NCI-H2081 (cell line): ENCODE measurements at places on chromosomes 2 and 18.

DNA sequence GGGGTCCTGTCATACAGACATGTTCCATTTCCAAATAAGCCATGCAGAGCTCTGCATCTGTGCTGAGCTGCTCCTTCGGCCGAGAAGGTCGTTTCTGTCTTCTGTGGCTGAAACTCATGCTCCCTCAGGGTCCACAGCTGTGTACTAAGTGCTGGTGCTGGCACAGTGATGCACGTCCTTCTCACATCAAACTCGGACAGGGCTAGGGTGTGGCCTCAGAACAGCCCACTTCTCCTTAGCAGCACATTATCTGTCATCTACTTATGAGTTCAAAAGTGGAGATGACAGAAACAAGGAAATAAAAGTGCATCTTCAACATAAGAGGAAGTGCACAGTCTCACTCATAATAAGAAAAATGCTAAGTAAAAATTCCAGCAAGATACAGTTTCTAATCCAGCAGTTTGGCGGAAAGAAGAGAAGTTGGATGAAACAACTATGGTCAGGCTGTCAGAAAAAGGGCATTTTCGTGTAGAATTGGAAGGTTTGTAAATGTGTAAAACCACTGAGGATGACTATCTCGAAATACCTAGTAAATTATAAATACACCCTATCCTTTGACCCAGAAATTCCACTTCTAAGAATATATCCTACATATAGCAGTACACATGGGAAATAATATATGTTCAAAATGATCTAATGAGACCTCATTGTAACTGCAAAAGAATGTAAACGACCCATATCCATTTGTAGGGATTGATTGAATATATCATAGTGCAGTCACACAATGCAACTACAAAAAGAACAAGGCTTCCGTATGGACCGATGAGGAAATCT lies 53.7 kb upstream of the APCDD1 start:
- no peak for DNase-seq

DNA sequence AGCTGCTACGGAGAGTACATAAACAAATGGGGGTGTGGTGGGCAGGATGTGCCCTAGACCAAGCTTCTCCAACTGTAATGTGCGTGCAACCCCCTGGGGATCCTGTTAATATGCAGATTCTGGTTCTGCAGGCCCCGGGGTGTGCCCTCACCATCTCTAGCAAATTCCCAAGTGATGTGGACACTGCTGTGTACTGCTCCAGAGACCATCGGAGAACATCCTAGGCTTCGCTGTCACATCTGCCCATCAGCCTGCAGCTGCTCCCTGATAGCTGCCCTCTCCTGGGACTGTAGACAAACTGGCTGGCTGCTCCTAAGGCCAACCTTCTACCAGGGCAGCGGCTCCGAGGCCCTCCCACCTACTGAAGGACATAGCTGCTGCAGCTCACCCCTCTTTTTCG lies 3.2 kb downstream of the HS1BP3 start:
- DNase-seq, result no peak

DNA sequence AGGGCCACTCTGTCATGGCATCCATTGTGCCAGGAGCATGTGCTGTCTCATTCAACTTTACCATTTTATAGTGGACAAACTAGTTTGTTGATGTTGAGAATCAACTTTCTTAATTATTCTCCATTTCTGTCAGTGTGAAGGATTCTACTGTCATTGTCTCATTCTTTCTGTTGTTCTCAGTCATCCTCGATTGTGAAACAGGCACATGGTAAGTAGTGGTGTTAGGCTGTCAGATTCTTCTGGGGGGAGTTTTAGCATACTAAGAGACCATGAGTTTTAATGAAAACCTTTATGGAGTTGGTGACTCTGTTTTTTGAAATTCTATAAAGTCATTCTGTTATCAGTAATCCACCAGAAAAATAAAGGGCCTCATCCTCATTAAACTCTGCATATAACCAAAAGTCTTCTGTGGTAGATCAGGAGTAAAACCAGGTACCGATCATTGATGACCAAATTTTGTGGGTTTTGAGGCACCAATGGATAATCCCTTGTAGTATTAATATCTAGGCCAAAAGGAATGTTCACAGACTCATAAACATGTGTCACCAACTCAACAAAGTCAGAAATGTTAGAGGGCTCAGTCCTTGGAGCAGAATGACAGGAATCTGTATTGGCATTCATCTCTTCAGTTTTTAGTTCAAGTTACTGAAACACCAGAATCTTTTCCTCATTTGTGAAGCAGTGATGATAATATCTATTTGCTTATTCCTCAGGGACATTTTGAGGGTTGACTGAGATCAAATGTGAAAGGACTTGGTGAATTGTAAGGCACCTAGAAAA lies 73.2 kb downstream of the CERS6 start:
- DNase-seq, result no peak

GRCh38 chr2:168683996-168684395 lies 118.4 kb upstream of the NOSTRIN start:
- no peak for DNase-seq

DNA sequence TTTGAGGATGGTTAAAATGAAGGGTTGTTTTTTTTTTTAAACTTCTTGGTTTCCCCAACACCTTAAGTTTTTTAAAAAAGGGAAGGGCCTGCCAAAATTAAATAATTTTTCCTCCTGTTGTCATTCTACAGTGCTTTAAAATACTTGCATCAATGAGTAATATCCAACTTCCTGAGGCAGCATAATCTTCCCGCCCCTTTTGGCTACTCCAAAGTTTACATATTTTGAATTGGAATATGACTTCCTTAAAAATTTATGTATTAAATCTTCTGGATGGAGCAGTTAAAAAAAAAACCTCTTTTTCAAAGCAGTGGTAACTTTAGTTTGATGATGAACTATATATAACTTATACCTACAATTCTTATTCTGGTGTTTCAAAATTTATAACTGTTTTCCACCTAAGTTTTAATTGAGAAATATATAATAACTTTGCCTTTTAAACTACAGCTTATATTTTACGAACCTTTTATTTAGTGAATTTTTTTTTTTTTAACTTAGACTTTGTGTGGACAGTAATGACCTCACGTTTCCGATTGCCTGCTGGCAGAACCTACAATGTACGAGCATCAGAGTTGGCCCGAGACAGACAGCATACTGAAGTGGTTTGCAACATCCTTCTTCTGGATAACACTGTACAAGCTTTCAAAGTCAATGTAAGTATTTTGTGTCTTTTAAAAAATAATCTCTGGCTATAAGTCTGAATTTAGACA lies 49.8 kb downstream of the PTPN4 start:
- no peak for DNase-seq

- no peak for DNase-seq
These were observed 28.7 kb downstream of the ACAA2 start for GRCh38 chr18:49784427-49785185.

DNA sequence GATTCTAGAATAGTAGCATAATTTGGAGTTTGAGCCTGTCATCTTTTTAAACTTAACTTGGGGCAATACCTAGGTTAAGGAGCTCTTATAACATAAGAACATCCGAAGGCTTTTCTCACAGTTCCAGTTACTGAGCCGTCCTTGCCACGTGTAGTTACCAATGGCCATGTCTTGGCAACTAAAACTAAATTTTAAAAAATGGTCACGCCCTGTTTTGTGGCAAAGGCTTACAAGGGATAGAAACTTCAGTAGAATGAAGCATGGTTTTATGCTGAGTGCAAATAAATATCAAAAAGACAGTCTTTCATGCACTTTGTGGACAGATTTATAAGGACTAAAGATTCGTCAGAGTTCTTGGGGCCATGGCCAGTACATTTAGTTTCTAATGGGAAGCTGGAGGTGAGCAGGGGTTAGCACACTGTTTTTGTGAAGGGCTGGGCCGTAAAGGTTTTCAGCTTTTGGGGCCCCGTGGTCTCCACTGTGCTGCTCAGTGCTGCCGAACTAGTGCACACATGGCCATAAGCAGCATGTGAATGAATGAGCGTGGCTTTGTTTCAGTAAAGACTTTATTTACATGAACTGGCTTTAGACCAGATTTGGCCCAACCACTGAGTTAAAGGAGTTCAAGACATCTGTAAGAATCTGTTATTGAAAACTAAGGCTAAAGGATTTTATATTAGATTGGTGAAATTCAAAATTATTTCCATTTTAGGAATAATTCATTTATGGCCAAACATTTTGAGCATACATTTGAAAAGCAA lies 41.1 kb downstream of the GRHL1 start:
- DNase-seq, result no peak

GRCh38 chr2:36173760-36174404 lies 181.7 kb upstream of the CRIM1 start:
- DNase-seq, result no peak

DNA sequence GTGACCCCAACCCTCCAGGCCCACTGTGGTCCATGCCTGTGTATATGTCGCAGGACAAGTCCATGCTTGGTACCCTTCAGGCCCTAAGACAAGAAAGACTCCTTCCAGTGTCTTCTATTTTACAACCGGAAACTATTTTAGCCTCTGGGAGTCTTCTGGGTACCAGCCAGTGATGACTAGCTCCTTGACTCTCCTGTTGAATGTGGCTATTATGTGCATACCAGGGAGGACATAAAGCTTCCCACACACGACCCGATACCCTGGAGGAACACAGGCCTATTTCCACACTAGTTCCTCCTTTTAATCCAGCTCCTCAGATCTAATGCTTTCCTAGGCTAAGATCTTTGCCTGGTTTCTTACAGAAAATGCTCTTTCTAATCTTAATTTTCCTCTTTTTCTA lies 178.1 kb downstream of the NCKAP5 start:
- DNase-seq, result no peak

- no peak for DNase-seq
These were observed 71.7 kb upstream of the SIX3 start for GRCh38 chr2:44869761-44870160.

GRCh38 chr2:28117104-28117596 lies 226.6 kb downstream of the BABAM2 start:
- DNase-seq, result no peak

DNA sequence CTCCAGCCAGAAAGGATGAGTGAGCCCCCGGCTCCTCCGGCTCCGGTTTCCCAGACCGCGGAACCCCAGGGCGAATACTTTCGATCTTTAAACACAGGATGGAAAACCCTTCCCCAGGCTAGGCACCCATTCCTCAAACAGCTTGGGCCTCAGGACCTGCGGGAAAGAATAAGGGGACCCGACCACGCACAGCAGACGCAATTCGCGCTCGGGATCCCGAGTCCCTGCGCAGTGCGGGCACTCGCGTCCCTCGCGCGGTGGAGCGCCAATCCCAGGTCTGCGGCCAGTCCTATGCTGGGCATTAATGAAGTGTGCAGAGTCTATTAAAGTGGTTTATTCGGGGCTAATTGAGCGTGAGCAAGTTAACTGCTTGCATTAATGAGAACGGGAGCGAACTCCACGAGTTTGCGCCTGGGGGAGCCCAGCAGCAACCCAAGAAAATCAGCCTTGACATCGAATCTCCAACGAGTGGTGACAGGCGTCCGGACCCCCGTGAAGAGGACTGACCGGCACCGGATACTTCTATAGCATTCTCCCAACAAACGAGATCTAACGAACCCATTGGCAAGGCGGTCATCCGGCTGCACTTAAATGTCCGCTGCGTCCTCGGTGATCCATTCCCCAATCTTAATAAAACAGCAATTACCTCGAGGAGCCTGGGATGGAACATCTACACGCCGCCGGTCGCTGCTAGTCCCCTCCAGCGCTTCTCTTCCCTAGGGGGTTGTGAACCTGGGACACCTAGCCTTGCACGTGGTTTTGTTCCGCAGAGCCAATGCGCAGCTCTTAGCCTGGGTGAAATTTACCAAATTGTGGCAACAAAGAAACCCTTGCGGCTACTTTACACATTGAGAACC lies 1.6 kb downstream of the OSR1 start:
- no peak for DNase-seq

GRCh38 chr2:169081551-169081950 lies 12.2 kb downstream of the DHRS9 start:
- DNase-seq, result no peak

DNA sequence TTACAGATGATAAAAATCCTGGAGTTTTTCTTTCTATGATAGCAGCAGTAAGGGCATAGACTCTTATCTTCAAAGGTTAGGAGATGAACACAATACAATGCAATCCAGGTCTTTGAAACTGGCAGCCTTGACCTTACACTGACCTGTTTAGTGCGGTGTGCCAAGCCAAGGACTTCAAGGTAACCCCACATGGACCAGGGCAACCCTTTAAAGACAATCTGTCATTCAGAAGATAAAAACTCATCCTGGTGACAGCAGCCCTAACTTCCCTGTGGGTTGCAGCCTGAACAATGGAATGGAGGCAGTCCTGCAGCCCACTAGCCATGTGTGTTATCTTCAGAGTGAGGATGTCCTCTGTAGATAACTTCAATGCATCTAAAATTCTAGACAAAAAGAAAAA lies 78.1 kb downstream of the RTTN start:
- no peak for DNase-seq

DNA sequence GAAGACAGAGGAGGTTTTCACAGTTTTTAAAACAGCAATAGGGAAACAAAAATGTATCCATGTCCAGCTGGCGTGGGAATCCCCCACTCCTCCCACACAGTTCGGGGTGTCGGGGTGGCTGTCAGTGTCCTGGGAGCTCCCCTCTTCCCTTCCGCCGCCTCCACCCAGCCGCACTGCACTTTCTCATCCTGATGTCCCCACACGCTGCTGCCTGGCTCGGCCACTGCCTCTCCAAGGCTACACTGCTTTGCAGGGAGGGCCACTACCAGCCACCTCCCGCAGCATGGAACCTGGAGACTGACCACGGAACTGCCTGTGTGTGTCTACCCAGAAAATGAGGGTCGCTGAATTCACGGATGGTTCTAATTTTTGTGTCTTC lies 138.7 kb upstream of the CTDP1 start:
- no peak for DNase-seq

- DNase-seq, result no peak
These were observed 16.5 kb upstream of the CNNM3 start for GRCh38 chr2:96799623-96799935.

GRCh38 chr2:199457147-199458008 lies at the start of gene SATB2:
SATB2 (minus strand) TSS chr2:199457939; CDS start chr2:199456037, 1,902 bp downstream.
- peak; percentile 75 for DNase-seq

DNA sequence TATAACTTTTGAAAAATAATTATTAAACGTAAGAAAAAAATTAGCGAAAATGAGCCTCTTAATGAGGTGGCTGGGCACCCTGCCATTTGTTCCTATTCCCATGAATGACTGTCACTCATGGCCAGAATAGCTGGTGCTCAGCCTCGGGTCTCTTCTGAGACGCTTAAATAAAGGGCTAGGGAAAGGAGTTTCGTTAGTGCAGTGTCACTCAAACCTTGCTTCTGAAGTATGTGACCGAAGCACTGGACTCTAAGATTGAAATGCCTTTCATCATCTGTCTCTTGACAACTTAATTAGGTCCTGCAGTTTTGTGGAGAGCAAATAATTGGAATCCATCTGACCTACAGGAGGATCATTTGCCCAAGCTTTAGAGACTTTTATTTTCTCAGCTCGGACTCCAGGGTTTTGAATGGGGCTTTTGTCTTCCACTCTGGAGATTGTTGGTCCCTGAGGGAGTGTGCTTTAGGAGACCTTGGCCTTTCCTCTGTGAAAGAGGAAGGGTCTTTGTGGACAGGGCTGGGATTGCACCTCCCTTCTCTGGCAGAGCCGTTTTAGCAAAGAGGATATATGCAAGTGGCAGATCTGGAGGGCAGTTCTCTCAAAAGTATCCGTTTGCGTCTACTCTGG lies 42.3 kb upstream of the FHOD3 start:
- DNase-seq, result no peak
